HT1080 (cell line): ENCODE measurements at places on chromosomes 16 and 17.
A peak's percentile ranks its signal among the peaks of the same experiment; 100 is the strongest.

DNA sequence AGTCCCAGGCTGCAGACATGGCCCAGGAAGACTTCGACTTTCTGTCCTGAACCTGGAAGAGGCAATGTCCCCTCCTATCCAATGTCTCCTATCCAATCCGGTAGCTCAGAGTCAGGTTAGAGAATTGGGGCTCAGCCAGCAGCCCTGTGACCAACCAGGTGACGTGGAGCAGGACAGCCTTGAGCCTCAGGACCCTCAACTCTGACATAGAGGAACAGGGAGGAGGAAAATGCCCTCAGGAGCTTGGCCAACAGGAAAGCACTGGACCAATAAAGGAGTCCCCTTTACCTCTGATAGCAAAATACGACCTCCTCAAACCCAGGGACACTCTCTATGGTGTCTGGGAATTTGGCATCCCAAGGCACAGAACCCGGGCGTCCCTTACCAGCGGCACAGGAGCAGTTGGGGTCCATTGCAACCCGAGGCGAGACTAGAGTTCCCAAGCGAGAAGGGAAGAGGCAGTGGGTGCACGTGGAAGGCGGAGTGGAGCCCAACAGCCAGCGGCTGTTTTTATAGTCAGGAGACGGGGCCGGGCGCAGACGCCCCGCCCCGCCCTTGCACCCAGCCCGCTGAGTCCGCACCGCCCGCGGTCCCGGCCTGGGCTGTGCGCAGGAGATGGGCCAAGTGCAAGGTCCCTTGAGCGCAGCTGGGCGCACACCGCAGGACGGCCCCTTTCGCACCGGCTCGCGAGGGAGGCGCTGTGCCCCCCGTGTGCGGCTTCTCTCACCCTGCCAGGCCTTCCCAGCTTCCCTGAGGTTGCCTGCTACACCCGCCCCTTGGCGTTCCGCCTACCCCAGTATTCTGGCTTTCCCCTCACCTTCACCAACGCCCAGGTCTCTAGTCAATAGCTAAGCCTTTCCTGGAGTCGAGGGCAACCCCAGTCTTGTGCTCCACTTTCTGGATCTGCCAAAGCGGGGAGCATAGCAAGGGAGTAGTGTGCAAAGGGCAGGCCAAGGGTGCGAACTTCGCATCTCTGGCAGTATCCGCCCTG is at the start of gene MT1G:
Gene MT1G, minus strand, starts transcription at position 485 of the 991 bp plus-strand sequence. Its CDS starts 72 bp downstream, at position 413.
- no peak for DNase-seq

DNA sequence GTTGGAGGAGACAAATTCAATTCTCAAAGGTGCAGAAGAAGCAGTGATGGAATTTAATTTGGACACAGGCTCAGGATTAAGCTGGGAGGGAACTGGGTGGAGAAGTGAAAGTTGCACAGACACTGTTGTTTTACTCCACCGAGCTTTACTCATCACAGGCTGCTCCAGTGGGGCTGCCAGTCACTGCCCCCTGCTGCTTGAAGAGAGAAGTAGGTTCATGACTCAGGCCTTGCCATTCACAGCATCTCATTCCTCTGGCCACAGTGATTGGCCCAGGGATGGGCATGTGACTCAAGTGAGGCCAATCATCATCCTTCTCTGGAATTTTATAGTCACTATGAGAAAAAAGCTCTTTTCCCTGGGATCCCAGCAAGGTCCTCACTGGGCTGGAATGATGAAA is 11.8 kb downstream of the GNAO1 start:
- DNase-seq: peak; percentile 69

- DNase-seq: peak; percentile 17
Observed at GRCh38 chr17:29042679-29043538, at the start of gene PIPOX. TSS of gene PIPOX (plus strand) at chr17:29043141. CDS start at chr17:29043226, 85 bp downstream.

DNA sequence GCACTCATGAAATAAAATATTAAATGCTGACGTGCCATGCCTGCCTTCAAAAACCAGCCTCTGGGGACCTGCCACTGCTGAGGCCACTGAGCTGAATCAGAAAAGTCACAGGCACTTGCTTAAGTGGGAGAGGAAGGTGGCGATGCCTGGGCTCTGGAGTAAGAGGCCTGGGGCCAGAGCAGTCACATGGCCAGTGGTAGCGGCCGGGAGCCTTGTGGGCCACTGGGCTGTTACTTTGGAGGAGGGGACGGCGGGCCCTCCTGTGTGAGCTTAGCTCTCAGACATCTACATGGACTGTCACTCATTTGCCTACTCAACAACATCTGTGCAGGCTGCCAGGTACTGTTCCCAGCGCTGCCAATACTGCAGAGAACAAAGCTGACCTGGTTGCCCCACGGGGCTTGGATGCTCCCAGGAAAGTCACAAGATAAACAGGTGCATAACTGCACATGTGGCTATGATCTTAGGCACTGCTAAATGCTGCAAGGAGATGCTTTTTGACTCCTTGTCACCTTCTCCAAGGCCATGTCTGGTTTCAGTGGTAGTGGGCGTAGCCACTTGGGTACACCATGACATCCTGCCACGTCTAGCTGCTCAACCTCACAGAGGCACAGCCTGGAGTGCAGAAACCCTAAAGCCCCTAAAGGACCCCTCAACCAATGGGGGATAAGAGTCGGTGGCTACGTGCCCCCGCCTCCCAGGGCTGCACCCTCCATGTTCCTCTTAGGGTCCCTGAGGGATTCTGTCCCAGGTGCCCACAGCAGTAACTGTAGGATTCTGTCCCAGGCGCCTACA is 11.6 kb downstream of the COTL1 start:
- DNase-seq: no peak

DNA sequence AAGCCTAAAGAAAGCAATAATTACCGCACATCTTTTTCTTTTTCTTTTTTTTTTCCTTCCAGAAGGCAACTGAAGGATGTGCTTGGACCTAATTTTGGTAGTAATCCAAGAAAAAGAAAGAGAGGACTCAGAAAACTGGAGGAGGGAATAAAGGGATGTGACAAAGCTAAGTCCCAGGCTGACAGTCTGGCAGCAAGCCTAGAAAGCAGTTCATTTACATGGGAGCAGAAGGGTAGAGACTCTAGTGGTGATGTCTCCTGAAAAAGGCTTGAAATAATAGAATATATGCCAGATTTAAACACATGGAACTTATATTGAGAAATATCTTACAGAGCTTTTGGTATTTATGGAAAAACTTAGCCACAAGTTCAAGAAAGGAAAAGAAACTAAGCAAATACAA is 101.0 kb upstream of the SHISA6 start:
- DNase-seq: no peak

- DNase-seq: no peak
Observed at GRCh38 chr17:50684612-50685333, 22.9 kb downstream of the ANKRD40 start.

DNA sequence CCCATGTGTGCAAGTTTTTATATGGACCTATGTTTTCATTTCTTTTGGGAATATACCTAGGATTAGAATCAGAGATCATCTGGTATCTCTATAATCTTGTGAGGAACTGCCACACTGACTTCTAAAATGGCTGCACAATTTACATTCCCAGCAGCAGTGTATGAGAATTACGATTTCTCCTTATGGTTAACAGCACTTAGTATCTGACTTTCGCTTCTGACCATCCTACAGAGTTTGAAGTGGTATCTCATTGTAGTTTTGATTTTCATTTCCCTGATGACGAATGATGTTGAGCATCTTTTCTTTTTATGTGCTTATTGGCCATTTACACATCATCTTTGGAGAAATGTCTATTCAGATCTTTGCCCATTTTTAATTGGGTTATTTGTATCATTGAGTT is 10.0 kb downstream of the C16orf96 start:
- DNase-seq: no peak

GRCh38 chr17:61904094-61904710 is 23.6 kb downstream of the INTS2 start:
- no peak for DNase-seq

DNA sequence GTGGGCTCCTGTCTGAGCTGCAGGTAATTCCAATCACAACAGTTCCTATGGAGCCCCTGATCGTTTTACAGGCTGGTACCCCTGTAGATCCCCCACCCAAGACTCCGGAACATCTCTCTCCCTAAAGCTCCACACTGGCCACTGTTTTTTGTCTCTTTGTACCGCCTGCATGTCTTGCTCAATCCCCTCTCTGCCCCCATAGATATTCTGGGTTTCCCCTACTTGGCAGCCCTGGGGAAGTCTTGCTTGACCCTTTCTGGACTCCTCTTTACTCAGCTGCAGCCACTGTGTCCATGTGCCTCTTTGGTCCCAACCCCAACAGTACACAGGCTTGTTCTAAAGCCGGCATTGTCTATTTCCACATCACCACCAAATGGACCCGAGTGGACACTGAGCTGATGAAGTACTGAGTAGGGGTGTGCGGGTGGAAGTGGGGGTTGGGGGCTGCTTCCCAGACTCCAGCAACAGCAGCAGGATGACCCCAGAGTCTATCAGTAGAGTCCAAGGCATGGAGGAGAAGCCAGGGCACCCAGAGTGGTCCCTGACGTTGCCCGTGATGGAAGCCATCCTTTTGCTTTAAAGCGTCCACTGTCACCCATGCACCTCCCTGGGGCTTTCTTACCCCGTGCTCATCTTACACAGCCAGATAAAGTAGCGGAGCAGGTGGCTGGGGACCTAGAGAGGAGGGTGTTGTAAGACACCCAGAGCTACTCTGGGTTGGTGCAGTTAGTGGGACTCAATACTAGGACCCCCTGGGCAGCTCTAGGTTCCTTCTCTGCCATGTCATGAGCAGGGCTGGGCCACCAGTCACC is 6.4 kb downstream of the CD300LB start:
- no peak for DNase-seq

GRCh38 chr16:75742424-75743047 is 16.2 kb upstream of the CPHXL start:
- DNase-seq: no peak

DNA sequence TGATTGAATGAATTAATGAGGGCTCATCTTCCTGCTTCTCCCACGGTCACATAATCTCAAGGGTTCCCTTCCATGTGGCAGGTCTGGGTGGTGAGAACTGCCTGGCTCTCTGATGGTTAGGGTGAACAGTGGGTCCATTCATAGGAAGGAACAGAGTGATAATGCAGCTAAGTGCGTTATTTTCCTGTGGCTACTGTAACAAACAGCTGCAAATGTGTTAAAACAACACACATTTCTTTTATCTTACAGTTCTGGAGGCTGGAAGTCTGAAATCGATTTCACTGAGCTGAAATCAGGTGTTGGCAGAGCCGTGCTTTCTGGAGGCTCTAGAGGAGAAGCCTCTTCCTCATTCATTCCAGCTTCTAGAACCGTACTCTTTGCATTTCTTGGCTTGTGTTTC is 95.3 kb downstream of the BMERB1 start:
- DNase-seq: no peak

DNA sequence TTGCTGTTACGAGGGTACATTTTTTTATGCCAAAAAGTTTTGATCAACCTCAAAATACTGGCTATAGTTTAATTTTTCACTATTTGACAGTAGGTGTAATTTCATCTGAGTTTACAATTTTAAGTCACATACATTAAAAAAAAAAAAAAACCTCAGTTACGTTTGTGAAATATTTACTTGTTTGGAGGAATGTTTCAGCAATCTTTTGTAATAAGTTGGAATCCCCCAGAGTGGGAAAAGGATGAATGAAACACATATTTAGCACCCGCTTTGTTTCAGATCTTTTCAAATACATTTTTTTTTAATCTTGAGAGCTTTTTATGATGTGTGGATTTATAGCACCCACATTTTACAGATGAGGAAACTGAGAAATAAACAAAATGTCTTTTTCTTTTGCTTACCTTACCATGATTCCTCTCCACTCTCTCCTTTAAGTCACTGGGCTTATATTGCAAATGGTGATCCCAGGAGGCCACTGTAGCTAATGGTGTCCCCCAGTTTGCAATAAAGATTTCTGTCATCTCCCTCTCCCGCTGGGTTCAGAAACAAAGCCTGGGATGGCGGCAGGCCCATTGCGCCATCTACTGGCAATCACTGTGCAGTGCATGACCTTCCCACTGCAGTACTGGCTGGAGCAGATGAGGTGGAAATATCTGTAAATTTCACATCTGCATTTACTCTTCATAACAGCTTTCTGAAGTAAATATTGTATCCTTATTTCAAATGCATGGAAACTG is 27.7 kb downstream of the TBC1D3B start:
- DNase-seq: peak; percentile 65

- DNase-seq: no peak
Observed at GRCh38 chr17:34607917-34608316, 28.5 kb downstream of the TMEM132E start.

- no peak for DNase-seq
Observed at GRCh38 chr17:38663964-38664644, 10.7 kb downstream of the EPOP start.

- no peak for DNase-seq
Observed at GRCh38 chr17:75244133-75244866, 17.1 kb downstream of the GGA3 start.

DNA sequence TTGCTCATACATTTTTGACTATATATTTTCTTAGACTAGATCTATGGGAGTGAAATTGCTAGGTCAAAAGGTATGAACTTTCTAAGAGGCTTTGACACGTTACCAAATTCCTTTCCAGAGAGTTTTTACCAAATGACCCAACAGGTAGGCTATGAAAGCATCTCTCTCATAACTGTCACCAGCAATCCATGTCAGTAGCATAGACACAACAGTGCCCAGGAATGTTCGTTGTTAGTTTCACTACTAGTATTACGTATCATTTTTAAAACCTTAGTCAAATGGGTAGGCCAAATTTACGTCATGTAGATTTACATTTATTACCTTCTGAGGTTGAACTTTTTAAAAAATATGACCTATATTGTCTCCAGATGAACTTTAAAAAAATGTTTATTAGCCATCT is 66.8 kb downstream of the MARCHF10 start:
- no peak for DNase-seq

DNA sequence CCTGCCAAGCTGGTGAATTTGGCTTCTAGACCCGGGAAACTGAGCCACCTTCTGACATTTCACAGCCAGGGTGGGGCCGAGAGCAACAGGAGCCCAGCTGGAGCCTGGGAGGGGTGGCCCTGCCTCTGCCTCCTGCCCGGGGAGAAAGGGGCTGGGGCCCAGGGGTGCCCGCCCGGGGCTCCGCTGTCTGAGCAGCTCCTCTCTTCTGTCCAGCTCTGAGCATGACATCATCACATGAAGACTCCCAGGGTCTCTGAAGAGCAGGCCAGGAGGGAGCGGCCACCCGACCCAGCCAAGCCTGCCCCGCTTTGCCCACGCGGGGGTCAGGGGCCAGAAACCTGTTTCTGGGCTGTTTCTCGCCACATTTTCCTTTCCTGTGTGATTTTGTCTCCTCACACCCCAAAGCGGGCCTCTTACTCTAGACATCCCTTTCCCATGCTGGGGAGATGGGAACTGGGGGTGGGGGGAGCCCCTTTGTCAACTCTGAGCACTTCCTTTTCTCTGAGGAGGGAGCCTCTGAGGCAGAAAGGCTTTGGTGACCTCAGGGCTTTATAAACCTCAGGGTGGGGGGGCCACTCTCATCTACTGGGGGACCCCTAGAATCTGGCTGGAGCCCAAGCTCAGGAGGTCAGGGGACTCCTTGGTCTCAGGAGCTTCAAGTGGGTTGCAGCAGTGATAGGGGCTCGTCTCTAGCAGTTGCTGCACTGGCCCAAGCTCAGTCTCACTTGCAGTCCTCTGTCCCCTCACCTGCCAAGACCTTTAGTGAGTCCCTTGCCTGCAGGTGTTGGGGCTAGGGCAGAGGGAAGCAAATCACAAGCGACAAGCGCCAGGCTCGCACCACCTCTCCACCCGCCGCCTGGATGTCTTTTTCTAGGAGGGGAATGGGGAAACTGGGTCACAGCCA is 7.6 kb downstream of the UBALD2 start:
- no peak for DNase-seq

- no peak for DNase-seq
Observed at GRCh38 chr17:79235808-79236207, 161.2 kb downstream of the ENGASE start.
